ENCODE measurements at places on chromosomes 13 and 19.
A peak's percentile ranks its signal among the peaks of the same experiment; 100 is the strongest.

- DNase-seq, result no peak
These were observed 84.5 kb downstream of the LRRC63 start for GRCh38 chr13:46296115-46296822.

GRCh38 chr19:281992-282391 is 9.2 kb downstream of the PLPP2 start:
- no peak for DNase-seq

- no peak for DNase-seq
These were observed 6.9 kb upstream of the JUNB start for GRCh38 chr19:12784394-12784870.

GRCh38 chr19:34997071-34997617 is 3.0 kb upstream of the GRAMD1A start:
- no peak for DNase-seq

DNA sequence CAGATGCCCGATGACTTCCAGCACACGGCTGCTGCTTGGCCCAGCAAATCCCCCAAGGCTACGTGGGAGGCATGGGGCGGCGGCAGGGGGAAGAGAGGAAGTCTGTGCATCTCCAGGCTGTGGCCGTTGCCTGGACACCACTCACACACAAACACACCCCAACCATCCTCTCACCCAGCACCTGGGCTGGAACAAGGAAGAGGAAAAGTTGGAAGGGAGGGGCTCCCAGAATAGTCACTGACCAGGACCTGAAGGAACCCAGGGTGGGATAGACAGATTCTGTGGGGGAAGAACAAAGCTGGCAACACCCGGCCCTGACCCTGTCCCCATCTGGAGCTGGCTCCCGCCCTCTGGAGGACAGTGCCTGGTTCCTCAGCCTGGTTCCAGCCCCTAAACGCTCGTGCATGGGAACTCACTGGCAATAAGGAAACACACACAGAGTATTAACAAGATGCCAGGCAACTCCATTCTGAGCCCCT is 11.2 kb downstream of the PPP6R1 start:
- DNase-seq, result no peak

DNA sequence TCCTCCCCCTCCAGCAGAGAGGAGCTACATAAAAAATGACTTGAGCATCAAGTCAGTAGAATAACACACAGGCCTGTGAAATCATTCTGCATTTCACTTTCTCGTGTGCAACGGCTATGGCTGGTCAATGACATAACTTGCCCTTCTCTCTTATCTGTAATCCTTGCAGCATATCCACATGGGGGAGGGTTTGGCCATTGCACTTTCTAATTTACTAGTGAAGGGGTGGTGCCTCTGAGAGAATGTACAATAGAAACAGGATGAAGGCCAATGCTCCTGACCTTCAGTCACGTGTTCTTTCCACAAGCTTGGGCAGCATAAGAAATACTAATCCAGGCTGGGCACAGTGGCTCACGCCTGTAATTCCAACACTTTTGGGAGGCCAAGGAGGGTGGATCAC is 641.0 kb upstream of the ARGLU1 start:
- DNase-seq, result no peak

DNA sequence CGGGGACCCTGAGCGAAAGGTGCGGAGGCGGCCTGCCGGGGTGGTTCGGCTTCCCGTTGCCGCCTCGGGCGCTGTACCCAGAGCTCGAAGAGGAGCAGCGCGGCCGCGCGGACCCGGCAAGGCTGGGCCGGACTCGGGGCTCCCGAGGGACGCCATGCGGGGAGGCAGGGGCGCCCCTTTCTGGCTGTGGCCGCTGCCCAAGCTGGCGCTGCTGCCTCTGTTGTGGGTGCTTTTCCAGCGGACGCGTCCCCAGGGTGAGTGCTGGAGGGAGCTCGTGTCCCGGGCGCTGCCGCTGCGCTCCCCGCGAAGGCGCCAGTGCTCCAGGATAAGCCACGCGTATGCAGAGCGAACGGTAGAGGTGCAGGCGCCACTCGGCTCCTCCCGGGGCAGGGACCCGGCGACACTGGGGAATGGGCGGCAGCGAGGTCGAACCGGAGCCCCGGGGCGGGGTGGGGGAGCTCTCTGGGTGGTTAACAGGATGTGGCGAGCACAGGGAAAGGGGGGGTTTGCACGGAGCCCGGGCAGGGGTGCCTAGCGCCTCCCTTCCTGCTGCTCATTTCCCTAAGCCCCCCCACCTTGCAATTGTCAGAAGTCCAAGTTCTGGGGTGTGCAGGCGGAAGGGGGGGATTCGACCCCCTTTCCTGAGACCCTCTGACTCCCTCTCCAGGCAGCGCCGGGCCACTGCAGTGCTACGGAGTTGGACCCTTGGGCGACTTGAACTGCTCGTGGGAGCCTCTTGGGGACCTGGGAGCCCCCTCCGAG is at the start of gene IL27RA:
Gene IL27RA (plus strand): TSS at position 44 of the 762 bp plus-strand sequence. CDS start 111 bp downstream, at position 155.
- peak; percentile 78 for DNase-seq

- DNase-seq, result no peak
These were observed 19.5 kb downstream of the N4BP2L1 start for GRCh38 chr13:32408296-32409000.

DNA sequence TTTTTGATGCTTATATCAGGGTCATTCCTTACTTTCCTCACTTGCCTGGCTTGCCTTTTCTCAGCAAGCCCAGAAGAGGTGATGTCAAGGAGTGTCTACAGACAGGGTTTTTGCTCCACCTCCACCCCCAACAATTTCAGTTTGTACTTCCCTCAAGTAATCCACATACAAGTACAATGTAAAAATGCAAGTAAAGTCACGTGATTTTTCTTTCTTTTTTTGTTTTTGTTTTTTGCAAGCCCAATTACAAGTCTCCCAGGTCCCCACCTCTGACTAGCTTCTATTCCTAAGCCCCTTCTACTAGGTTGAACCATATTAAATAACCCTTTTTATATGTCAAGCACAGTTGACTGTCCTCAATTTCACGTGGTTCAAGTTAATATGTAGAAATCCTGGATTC is 579.6 kb downstream of the DIAPH3 start:
- no peak for DNase-seq

DNA sequence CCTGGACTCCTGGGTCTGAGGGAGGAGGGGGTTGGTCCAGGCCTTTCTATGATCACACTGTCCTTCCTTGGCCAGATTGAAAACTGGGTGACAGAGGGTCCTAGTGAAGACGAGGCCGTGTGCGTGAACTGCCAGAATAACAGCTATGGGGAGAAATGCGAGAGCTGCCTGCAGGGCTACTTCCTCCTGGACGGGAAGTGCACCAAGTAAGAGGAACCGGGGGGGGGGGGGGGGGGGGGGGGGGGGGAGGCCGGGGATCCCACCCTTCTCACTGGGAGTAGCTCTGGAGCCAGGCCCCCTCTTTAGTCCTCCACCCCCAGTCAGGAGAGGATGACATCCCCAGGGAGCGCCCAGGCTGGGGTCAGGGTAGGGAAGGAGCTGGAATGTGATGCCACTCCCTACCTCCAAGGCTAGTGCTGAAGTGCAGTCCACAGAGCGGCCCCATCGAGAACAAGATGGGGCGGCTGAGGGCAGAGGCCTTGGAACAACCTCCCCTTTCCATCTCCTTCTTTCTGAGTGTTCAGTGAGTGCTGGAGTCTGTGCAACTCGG is 19.4 kb downstream of the CNFN start:
- DNase-seq, result no peak

GRCh38 chr13:39326469-39327171 is 276.4 kb downstream of the LHFPL6 start:
- DNase-seq, result no peak

- peak; percentile 73 for DNase-seq
These were observed at the start of gene KDELR1 for GRCh38 chr19:48391100-48392005. KDELR1 (minus strand) TSS chr19:48391551; CDS start chr19:48391358, 193 bp downstream.

DNA sequence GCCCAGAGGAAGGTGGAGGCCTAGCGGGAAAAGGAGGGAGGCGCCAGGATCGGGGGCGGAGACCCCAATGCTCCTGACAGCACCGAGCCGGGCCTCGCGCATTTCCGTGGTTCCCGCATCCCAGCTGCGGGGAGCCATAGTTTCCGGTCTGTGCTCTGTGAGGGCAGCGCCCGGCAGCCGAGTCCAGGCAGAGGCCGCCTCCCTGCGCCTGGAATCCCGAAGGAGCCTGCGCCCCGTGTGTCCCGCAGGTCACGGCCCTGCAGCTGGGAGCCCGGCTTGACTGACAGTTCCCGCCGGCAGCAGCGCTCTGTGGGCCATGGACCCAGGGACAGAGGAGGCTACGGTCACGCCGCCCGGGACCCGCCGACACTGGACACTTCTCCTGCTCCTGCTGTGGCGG is 74.6 kb upstream of the C13orf46 start:
- no peak for DNase-seq

- no peak for DNase-seq
These were observed 2.9 kb upstream of the C2CD4C start for GRCh38 chr19:411723-412355.

GRCh38 chr13:111411151-111411858 is 90.9 kb downstream of the TEX29 start:
- DNase-seq, result no peak

GRCh38 chr13:102793611-102794355 is 5.0 kb downstream of the POGLUT2 start:
- no peak for DNase-seq

- peak; percentile 17 for DNase-seq
These were observed 606 bp downstream of the ERCC5 start for GRCh38 chr13:102846261-102847015.

- DNase-seq, result no peak
These were observed 68.4 kb downstream of the SPATA13 start for GRCh38 chr13:24228852-24229458.

- no peak for DNase-seq
These were observed 695.6 kb downstream of the PCDH9 start for GRCh38 chr13:66534561-66534960.

DNA sequence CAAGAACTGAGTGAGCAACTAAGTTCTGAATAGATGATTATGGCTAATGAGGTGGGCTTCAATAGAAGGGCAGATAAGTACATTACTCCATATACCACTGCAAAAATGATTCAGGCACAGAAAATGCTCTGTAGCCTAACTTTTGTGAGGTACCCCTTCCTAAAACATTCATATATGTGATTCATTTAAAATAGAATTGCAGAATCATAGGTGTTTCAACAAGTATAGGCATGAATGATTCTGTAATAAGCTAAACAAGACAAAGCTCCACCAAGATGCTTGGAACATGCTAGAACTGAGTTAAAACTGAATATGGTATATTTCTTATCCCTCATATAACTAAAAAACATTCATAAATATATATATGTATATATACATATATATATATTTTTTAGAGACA is 12.1 kb downstream of the KBTBD7 start:
- no peak for DNase-seq

DNA sequence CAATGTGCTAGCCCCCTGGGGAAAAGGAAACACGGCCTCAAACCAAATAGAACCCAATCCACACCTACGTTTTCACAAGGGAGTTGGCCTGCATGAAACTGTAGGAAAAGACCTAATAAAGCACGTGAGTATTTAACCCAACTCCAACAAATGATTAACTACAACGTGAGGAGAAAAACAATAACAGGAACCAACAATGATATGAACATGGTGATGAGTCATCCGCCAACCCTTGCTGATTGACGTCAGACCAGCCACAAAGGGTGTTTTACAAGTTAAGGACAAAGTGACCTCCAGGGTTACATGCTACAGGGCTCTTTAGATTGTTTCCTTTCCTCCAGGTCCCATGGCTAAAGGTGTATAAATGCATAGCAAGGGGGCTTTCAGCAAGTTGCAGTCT is 460.5 kb downstream of the COG6 start:
- no peak for DNase-seq

DNA sequence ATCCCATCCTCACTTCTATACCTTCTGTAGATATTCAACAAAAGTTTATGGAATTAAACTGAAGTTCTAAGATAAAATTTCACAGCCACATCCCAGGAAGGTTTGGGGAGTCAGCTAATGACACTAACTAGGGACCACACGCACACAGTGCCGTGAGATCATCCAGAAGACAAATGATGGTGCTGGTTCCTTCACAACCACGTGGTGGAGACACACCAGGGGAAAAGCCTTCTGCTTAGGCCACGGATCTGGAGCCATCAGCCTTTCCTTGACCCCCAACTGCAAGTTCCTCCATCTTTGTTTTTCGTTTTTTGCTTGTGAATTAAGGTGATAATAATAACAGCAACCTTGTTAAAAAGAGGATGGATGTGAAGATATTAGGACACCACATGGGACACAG is 241.6 kb upstream of the MAB21L1 start:
- no peak for DNase-seq

DNA sequence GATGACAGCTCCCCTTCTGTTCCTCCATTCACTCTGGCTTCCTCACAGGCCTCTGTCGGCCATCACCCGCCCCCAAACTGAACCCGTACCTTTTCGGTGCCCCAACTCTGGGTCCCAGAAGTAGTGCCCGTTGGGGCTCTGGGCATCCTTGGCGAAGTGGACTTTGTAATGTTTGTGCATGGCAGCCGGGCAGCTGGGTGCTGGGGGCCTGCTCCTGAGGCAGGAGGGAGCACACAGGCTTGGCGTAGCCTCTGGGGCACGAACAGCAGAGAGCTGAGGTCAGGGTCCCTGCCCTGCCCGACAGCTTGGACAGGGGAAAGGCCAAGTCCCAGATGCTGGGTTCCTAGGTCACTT is 834 bp downstream of the NKPD1 start:
- DNase-seq, result no peak

- peak; percentile 1 for DNase-seq
These were observed 160.4 kb upstream of the SGCG start for GRCh38 chr13:23020246-23020843.

GRCh38 chr19:19626516-19627472 is 1.2 kb downstream of the LPAR2 start:
- DNase-seq, result no peak

- DNase-seq, result no peak
These were observed 12.9 kb downstream of the CHAF1A start for GRCh38 chr19:4415352-4415751.

- no peak for DNase-seq
These were observed 37.8 kb upstream of the CXCL17 start for GRCh38 chr19:42480335-42481095.

DNA sequence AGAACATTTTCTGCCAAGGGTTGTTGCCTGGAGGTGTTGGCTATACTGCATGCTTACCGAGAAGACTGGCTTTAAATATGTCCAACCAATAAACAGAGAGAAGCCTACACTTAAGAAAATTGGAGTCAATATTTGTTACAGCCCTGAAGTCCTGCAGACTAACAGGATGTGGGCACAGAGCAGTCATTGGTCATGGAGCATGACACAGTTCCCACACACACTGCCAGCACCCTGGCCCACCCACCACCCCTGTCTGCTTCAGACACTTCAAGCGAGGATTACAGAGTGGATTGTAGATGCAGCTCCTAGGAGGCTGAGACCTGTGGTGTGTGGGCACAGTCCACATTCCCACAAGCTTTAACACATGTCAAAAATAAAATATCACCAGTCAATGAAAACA is 21.0 kb upstream of the SERP2 start:
- no peak for DNase-seq

Data from stimulated activated CD4-positive, alpha-beta T cell treated with anti-CD3 and anti-CD28 coated beads, Interleukin-1b, Interleukin-23, amount 100 ng/mL, for 4 hours (primary cell).